ENCODE measurements at places on chromosomes 4 and X. TPM values are rescaled to one million over a fixed set of nuclear protein-coding genes. Genes with fewer than 3 reads are reported as not detected.

TCEAL4 gene
- total RNA-seq = 68.3 TPM

FTSJ1 gene
- 59.1 TPM for total RNA-seq

PLP1 gene
- total RNA-seq = 123 TPM

TAF9B gene
- total RNA-seq = 40.5 TPM

LRP2BP gene
- total RNA-seq = 9.7 TPM

NOX1 gene
- 0.33 TPM for total RNA-seq

KIF4A gene
- 7.6 TPM for total RNA-seq

AKAP4 gene
- not detected for total RNA-seq

SULT1B1 gene
- total RNA-seq = 2.5 TPM

PCSK1N gene
- total RNA-seq = 46.4 TPM

LIMCH1 gene
- 125 TPM for total RNA-seq

KCNIP4 gene
- 16.3 TPM for total RNA-seq

FGF16 gene
- total RNA-seq = 0.66 TPM

NXF2B gene
- total RNA-seq = 0.44 TPM

GLRB gene
- 15.2 TPM for total RNA-seq

HADH gene
- 39.7 TPM for total RNA-seq

PNMA6F gene
- total RNA-seq = not detected

MTNR1A gene
- total RNA-seq = 1.6 TPM

ACTRT1 gene
- total RNA-seq = not detected

BST1 gene
- 4.9 TPM for total RNA-seq

All from camera-type eye (tissue), 1 donor.